Parietal lobe (tissue), 2 donors: ENCODE measurements at places on chromosomes 3 and 15. TPM values are rescaled to one million over a fixed set of nuclear protein-coding genes. Genes with fewer than 3 reads are reported as not detected.

Gene LOXL1
- total RNA-seq: 3.4 TPM

Gene TBC1D23
- total RNA-seq: 58.5 TPM

Gene UCN2
- not detected for total RNA-seq

Gene SOX14
- not detected for total RNA-seq

Gene IL5RA
- total RNA-seq: 1.3 TPM

Gene PSTPIP1
- not detected for total RNA-seq

Gene IMPG2
- 2.8 TPM for total RNA-seq

Gene HRH1
- 1.9 TPM for total RNA-seq

Gene KATNBL1
- total RNA-seq: 173 TPM
